ENCODE measurements at places on chromosomes 6 and 20.

- DNase-seq, result no peak
Measured at GRCh38 chr20:19944772-19945459, 72.2 kb upstream of the NAA20 start.

GRCh38 chr6:134173366-134173725 is 120.9 kb upstream of the SLC2A12 start:
- no peak for DNase-seq

GRCh38 chr20:21352703-21353102 is 44.6 kb downstream of the NKX2-4 start:
- DNase-seq, result peak; percentile 2

- no peak for DNase-seq
Measured at GRCh38 chr6:136769759-136770158, 22.5 kb downstream of the MAP3K5 start.

- no peak for DNase-seq
Measured at GRCh38 chr6:166977621-166978525, 21.3 kb upstream of the CEP43 start.

DNA sequence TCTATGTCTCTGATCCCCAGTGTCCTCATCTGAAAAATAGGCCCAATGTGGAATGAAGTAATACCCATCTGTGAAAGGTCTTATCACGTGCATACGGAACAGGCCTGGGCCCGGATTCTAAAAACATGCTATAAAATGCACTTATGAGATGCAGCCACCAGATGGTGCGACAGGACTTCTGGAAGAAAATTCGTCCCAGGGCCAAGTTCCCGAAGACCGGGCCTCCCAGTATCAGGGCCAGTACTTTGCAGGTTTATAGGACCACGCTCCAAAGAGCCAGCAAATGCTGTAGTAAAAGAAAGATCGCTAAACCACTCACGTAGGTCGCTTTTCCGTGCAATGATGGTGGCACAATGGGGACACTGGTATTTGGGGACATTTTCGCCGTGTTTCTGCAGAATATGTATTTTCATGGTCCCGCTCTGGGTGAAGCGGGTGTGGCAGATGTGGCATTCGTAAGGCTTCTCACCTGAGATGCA is 10.6 kb downstream of the CTCFL start:
- peak; percentile 38 for DNase-seq

DNA sequence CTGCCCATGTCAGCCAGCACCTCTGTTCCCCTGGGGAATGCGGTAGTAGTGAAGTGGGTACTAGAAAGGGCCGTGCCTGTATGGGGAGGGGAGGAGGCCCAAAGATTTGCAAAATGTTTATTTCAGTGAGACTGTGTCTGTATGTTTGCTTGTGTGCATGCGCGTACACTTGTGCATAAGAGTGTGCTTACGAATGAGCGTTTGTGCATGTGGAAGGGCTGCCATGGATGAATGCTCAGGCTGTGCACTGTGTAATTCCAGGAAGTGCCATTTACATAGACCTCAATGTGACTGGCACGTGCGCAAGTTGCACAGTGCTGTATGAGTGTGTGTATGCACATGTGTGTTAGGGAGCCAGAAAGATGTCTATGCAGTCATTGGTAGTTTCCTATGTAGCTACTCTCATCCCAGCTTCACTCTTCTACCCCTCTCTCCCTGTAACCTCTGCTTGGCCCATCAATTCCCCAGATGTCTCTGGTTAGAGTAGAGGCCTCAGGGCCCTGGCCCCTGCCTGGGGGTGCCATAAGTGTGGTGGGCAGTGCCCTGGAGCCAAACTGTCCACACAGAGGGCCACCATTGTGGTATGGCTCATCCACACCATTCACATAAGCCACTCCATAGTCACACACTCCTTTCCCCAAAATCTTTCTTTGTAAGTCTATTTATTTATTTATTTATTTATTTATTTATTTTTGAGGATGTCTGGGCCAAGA is 26.8 kb upstream of the SLC22A7 start:
- DNase-seq, result no peak

DNA sequence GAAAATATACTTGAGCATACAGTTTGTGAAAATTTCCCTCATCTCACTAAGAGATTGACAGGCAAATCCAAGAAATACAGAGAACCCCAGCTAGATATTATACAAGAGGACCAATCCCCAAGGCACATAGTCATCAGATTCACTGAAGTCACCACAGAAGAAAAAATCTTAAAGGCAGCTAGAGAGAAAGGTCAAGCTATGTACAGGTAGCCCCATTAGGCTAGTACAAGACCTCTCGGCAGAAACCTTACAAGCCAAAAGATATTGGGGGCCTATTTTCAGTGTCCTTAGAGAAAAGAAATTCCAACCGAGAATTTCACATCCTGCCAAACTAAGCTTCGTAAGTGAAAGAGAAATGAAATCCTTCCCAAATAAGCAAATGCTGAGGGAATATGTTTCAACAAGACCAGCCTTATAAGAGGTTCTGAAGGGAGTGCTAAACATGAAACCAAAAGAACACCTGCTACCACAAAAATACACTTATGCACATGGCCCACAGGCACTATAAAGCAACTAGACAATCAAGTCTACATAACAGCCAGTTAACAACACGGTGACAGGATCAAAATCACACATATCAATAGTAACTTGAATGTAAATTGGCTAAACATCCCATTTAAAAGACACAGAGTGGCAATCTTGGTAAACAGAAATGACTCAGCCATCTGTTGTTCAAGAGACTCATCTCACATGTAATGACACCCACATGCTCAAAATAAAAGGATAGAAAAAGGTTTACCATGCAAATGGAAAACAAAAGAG is 96.3 kb downstream of the FHL5 start:
- no peak for DNase-seq

- no peak for DNase-seq
Measured at GRCh38 chr20:63834491-63834880, 3.4 kb upstream of the ZBTB46 start.

GRCh38 chr6:44642870-44643522 is 255.5 kb downstream of the CDC5L start:
- DNase-seq, result no peak

GRCh38 chr6:135938576-135939207 is 87.2 kb downstream of the PDE7B start:
- DNase-seq, result peak; percentile 21

- DNase-seq, result no peak
Measured at GRCh38 chr6:142236691-142237090, 65.1 kb upstream of the ADGRG6 start.

- no peak for DNase-seq
Measured at GRCh38 chr6:144443157-144443556, 158.0 kb downstream of the UTRN start.

- no peak for DNase-seq
Measured at GRCh38 chr6:139699911-139700310, 325.5 kb upstream of the CITED2 start.

- no peak for DNase-seq
Measured at GRCh38 chr20:3515379-3516170, 44.8 kb downstream of the ATRN start.

GRCh38 chr6:132693478-132693877 is 20.4 kb downstream of the VNN1 start:
- DNase-seq, result no peak

DNA sequence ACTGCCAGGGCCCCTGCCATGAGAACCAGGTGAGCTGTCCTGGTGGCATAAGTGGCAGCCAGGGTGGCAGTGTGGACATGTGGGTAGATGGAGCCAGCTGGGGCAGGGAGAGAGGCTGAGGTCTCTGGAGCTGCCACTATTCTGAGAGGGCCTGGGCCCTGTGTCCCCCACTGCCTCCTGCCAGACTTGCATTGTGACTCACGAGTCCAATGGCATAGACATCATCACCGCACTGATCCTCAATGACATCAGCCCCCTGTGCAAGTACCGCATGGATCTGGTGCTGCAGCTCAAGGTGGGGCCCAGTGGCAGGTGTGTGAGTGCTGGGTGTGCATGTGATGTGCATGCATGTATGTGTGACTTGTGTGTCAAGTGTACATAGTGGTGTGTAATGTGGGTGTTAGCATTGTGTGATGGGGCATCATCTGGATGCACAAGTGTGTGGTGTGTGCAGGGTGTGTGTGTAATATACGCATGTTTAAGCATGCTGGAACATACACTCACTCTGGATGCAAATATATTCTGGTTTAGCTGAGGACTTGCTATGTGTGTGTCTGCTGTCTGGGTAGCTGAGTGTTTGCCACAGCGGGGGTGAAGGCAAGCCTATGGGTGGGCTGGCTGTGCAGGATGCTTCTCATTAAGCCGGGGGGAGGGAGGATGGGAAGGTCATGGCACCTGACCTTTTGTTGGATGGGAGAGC is 25.1 kb downstream of the UQCC2 start:
- no peak for DNase-seq

GRCh38 chr6:52551483-52552277 is 25.2 kb downstream of the TRAM2 start:
- DNase-seq, result no peak

GRCh38 chr6:42779521-42779920 is 2.3 kb upstream of the BICRAL start:
- DNase-seq, result no peak

DNA sequence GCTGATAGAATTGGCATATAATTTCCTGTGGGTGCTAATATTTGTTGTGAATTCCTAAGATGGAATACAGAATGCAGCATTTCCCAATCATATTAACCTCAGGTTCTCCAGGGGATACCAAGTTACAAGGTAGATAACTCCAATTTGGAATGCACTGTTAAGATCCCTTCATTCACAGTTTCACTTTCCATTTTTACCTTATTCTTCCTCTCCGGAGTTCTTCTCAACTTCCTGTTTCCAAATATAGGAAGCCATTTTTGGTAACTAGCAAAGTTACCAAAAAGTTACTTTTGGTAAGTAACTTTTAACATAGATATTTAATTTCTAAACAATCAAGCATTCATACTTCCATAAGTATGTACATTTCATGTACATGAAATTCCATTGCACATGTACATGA is 63.5 kb upstream of the PHACTR2 start:
- DNase-seq, result no peak

GRCh38 chr6:4687989-4688947 is 87.9 kb upstream of the CDYL start:
- no peak for DNase-seq

DNA sequence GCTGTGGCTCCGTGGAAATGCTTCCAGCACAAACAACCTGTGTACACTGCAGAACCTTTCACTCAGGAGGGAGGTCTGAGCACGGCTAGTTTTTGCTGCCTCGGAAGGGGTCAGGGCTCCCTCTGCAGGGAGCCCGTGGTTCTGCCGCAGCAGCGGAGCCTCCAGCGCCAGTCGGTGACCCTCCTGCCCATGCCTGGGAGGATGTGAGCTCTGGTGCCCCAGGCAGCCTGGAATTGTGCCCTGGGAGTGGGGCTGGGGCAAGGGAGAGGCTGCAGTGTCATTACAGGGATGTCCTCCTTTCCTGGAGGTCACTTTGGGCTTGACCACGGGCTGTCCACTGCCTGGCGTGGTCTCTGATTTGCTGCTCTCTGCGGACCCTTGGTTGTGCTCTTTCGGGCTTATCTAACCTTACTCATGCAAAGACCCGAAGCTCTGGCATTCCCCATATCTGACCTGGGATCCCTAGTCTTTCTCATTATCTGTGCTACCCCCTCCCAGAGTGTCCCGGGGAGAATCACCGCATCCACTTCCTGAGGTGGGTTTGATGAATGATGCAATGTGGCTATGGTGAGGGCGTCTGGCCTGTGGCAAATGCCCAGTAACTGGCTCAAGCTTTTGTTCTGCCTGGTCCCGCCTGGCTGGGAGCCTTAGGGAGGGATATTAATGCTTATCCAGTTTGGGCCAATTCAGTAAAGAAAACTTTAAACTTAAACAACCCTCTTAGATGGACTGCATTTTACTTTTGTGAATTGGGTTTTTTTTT is 59.6 kb upstream of the TAGAP start:
- no peak for DNase-seq

GRCh38 chr6:43803055-43803782 is 33.2 kb downstream of the VEGFA start:
- DNase-seq, result no peak

DNA sequence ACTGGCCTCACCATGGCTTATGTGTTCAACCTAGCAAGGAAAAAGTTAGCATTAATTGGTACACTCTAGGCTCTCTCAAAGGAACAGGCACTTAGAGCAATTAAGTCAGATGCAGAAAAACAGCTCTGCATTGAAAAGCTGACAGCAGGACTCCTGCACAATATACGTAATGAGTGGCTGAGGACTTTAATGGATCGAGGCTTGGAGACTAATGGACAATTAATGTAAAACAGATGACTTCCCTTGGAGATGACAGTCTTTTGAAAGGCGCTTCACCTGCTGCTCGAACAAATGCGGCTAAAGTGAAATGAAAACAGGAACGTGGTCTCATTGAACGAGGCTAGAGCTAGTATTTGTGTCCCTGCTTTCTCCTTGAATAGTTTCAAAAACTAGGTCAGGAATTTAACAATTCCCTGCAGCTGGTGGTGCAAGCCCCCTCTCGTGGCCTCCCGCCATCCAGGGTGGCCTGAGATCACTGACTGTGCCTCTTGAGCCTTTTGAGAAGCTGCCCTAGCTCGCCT is 137.1 kb downstream of the ELOVL4 start:
- DNase-seq, result peak; percentile 44

DNA sequence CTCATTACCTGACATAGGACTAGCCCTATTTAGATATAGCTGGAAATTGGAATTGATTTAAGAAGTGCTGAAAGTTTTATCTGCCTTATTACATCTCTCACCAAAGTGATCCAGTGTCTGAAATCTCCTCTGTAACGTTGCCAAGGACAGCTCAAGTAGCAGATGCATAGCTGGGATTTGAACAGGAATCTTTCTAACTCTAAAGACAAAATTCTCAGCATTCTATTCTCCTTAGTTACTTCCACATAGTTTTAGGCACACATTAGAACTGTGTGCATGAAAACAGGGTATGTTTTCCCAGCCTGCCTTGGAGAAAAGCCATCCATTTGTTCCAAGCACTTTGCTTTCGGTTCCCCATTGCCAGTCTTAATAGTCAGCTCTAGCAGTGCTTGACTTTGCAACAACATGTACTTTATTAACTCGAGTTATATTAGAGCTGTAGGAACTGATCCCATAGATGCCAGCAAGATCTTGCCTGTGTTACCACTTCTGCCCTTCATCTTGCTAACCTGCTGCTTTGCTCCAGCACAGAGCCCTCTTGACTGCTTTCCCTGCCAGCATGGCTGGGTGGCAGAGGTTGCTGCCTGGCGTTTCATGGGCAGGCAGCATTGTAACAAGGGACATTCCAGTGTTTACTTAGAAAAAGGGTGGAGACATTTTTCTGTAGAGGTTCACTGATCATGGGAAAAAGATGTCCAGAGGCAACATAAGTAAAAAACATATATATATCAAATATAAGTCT is 56.1 kb upstream of the STMND1 start:
- DNase-seq, result peak; percentile 41

DNA sequence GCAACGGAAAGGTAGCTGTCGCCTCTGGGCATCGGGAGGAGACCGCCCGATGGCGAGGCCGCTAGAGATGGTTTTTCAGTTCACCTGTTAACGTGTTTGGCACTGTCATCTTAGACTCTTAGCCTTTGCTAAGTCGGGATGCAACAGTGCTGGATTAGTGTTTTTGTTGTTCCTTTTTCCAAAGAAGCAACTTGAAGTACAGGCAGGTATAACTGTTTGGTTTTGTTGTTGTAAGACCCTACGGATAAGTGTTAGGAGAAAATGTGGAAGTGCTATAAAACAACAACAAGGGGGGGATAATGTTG is 723 bp downstream of the MANEA start:
- DNase-seq, result no peak
